ENCODE measurements at places on chromosomes 11 and 22.

DNA sequence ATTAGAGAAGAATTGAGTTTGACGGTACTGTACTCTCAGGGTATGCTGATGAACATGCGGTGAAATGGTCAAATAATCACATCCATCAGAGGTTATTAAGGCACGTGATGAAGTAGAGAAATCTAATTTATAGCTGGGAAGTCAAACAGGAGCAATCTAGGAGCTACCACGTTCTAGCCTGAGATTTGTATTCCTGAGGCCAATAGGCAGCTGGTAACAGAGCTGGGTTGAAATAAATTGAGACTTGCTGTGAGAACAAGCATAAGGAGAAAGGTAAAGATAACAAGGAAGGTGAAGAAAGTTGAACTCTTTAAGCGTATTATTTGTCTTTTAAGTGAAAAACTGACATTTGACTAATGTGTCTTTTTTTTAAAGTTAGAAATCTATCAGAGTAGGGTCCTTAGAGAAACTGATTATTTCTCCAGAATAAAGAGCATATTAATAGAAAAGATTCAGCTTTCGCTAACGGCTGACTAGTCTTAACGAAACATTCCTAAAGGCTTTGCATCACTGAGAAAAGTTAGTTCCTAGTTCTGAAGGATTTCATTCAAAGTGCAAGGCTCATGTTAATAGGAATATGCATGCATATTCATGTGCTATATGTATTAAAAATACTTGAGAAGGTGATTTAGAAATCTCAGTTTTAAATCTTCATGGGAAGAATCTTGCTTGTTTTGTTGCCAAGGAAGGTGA is 5.2 kb upstream of the WEE1 start:
- DNase-seq: no peak

DNA sequence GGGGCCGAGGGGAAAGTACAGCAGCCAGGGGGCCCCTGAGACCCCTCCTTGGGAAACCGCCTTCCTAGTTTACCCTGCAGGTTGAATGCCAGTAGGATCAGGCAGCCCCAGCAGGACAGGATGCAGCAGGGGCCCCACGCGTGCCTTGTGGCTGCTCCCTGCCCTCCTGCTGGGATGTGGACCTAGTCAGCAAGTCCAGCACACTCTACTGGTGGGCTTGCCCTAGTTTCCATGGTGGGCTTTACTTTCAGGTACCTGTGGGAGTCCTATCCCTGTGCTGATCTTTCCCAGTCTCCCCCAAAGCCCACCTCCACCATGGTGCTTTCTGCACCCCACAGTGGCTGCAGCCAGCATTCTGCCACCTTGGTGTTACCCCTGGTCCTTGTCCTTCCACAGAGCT is 22.2 kb downstream of the SHISA8 start:
- no peak for DNase-seq

- no peak for DNase-seq
Observed at GRCh38 chr22:24305260-24305692, 34.6 kb downstream of the SPECC1L start.

- DNase-seq: no peak
Observed at GRCh38 chr11:17273668-17274282, 2.8 kb upstream of the NUCB2 start.

- DNase-seq: no peak
Observed at GRCh38 chr11:14132312-14132711, 169.8 kb downstream of the SPON1 start.

- DNase-seq: no peak
Observed at GRCh38 chr11:76462317-76462716, 17.5 kb downstream of the EMSY start.

DNA sequence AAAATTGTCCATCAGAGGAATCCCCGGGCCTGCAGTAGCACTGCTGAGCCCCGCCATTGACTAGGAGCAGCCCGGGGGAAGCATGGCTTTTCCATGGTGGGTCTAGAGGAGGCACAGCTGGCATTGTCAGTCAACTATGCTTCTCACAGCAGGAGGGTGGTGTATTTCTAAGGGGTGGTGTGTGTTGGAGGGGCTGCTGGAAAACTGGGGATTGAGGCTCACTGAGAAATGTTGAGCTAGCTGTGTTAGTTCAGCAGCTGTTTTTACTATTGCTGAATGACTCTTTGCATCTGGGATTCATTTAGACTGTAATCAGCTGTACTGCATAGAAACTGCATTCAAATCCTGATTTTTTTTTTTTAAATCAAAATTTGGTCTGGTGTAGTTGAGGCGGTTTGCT is 5.6 kb downstream of the DDX10 start:
- DNase-seq: no peak

DNA sequence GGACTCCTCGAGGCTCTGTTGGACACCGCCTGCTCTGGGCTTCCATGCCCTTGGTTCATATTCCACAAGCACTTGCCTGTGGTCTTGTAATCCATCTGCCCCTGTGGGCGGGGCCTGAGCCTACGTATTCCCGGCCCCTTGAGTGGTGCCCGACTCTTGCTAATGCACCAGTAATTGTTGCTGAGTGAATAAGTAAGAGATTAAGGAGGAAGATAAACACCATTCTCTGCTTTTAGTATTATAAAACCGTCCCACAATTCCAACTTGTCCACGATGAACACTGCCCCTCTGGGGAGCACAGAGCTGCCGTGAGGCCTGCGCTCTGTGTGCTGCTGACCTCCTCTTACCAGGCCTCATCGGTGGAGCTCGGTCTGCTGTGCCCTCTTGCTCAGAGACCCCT is 50.3 kb downstream of the MICAL2 start:
- DNase-seq: no peak

- no peak for DNase-seq
Observed at GRCh38 chr11:34065505-34066203, 14.1 kb downstream of the CAPRIN1 start.

DNA sequence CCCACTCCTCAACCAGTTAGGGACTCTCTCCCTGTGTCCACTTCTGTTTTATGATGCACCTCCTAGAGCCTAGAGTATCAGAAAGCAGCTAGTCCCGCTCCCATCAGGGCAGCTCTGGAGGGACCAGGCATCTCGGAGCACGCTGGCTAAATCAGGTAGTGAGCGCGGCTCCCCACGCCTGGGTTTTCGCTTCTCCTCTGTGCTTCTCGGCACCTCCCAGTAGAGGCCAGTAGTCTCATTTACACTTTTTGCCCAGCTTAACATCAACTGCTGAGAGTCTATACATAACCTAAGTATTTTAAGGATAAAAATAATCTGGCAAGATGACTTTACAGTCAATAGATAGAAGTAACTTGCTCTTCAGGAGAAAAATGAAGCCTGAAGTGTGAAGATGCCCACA is 473.8 kb downstream of the OPCML start:
- DNase-seq: no peak

DNA sequence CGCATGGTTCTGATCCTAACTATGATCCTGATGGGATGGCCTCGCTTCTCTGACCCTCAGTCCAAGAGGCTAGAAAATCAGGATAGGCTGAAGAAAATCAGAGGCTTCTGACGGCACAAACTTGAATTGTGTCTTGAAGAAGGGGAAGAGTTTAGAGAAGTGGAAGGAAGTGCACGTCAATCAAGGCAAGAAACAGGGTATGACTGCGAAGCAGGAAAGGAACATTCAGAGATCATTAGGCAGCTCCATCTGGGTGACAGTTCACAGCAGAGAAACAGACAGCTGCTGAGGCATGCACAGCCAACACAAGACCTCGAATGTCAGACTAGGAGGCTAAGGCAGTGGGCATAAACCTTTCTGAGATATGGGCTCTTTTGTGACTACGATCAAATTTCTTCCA is 29.3 kb downstream of the CLPB start:
- DNase-seq: no peak

DNA sequence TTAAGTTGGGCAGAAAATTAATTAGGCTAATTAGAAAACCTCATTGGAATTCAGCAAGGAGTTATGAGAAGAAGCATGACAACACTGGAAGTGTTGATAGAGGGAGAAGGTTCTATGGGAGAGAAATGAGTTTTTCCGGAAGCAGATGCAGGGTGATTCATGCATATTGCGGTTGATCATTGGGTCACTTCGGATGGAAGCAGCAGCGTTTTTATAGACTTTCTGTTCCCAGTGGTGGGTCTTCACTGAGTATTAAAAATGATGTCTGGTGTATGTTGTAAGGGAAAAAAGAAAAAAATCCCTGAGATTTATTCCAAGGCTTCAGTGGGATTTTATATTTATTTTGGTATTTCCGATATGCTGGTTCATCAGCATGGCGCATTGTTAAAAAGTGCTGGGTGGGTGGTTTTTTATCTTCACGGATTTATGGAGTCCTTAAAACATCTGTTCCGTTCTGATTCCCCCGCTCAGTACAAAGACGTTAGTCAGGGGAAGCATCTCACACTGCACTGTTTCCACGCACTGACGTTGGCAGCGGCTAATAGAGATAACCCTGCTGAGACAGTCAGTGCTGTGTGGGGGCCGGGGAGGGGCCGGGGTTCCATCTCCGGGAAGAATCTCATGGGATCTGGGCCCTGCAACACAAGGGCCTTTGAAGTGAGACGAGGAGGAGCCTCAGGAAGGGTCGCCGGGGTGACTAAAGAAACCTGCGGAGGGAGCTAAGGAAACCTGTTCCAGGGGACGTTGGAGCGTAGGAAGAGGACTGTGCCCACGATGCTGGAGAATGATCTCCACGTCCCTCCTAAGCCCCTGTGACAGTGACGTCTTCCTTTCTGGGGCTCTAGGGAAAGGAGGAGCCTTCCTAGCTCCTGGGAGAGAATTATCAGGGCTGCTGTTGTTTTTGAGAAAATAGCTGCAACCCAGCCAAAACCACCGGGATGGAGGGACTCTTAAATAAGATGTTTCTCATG is 390.0 kb downstream of the NTM start:
- no peak for DNase-seq

DNA sequence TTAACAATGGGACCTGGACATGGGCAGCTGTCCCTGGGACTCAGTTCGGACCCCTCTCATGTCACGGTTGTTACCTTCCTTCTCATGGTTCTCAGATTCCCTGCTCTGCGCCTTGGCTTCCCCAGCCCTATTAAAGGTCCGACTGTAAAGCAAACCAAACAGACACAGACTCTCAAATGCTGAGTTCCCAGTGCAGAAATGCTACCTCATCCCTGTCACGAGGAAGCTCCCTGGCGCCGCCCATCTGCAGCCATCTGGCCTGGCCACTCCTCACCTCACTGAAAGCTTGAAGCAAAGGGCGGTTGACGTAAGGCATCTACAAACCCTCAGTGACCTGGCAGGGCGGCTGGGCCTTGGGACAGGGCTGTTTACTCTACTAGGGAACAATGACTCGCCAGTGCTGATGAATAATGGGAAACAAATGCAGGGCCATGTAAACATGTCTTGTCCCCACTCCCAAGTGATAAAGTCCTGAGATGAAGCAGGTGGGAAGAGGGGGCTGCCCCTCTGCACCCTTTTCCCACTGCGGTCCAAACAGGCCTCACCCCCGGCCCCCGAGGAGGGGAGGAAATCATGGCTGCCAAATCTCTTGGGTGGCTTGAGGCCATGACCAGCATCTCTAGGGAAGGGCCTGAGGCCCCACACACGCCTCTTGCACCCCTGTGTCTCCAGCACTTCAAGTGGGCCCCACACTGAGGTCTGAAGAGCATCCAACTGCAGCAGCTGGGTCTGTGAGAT is 49.3 kb downstream of the SCUBE1 start:
- no peak for DNase-seq

DNA sequence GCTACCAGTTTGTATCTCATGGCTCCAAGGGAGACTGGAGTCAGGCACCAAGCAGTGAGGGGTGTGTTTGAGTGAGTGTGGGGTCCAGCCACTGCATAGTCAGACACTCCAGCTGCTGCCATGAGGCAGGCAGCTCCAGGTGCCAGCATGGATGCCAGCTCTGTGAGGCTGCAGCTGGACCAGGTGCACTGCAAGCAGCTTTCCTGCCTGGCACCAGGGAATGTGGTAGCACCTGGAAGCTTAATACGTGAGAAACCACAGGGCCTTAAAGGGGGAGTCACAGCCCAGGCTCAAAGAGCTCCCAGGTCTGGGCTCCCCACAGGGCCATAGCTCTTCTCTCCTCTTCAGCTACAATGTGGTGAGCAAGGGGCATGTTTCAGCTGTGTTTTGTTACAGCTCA is 817.8 kb upstream of the LUZP2 start:
- DNase-seq: no peak

- DNase-seq: no peak
Observed at GRCh38 chr11:70251659-70252321, 18.7 kb upstream of the PPFIA1 start.

DNA sequence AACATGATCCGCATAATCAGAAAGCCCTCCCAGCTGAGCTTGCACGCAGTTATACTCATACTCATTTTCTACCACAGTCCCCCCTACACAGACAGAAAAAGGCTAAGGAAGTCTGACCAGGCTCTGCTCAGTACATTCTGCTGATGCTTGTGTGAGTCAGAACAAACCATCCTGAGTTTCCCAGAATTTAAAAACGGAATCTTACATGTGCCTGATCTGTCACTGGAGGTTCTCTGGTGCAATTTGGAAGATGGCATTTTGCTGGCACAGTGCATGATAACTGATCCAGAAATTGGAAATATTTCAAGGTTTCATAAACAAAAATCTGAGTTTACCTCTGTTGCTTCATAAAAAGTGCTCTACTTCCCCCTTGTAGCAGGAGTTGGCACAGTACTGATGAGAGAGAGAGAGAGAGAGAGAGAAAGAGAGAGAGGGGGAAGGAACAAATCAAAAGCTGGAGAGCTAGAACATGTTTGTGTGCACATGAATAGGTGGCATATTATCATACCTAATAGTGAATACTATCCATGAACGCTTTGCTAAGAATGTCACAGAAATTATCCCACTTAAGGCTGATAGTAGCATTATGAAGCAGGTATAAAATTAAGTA is 1085.3 kb downstream of the DLG2 start:
- no peak for DNase-seq

DNA sequence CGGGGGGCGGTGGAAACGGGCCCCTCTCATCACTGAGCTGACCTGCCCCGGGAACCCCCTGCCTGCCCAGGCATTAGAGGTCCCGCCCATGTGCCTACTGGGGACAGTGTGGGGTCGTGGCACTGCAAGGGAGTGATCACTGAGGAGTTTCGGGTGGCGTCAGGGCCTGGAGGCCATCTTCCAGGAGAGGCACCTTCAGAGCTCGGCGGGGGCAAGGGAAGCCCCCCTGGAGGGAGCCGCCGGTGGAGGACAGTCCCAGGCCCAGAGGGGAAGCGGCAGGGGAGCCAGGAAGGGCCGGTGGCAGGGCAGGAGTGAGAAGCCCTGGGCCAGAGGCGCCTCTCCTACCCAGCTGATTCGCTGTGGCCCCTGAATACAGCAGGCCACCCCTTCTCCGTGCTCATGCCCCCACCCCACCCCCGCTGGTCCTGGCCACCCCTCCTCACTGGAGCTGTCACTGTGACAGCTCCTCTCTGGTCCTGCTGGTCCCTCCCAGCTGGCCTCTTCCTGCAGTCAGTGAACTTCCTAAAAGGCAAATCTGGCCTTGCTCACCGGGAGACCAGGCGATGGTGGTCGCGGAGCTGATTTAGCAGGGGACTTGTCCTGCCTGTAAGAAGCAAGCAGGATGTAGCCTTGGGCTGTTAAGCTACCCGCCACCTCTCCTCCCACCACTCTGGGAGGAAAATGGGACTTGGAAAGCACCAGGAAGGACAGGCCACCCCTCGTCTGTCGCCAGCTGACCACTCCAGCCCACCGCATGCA is 2.0 kb upstream of the MAPK11 start:
- no peak for DNase-seq

GRCh38 chr22:40679249-40679963 is at the start of gene MCHR1:
Gene MCHR1, plus strand, starts transcription at chr22:40679484. Its CDS starts 169 bp downstream, at chr22:40679653.
- no peak for DNase-seq
